CD4-positive, alpha-beta T cell treated with Interferon alpha-2 for 1 hour (primary cell): ENCODE measurements at places on chromosomes 4 and X.

DNA sequence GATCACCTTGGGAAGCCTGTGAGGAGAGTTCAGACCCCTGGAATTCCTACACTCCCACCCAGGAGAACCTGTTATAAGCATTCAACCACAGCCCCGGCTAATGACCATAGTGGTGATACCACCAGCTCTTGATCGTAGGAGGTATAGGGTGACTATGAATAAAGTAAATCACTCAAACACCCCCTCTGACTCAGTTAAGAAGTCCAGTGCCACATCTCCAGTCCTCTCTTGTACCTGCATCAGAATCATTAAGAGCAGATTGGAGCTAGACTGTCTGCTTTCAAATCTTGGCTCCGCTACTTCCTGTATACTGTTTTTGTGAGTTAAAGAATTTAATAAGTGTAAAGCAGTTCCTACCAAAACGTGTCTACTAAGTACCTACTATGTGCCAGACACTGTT is 565.1 kb upstream of the DIPK2B start:
- peak; percentile 46 for DNase-seq

DNA sequence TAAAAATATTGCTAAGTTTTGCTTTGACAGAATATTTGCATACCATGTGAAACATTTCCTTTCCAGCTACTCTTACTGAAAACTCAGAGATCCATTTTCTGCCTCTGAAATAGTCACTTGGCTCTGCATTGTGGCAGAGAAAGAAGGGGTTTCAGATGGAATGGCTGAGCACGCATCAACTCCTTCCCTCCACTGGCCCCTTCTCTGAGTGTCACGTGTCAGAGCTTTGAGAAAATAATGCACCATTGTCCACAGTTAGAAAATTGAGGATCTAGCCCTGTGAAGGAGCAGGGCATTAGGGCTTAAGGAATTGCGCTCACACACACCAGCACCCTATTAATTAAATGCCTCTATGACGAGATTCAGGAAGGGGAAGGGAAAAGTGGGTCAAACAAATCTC is 78.8 kb upstream of the FAT4 start:
- no peak for DNase-seq

DNA sequence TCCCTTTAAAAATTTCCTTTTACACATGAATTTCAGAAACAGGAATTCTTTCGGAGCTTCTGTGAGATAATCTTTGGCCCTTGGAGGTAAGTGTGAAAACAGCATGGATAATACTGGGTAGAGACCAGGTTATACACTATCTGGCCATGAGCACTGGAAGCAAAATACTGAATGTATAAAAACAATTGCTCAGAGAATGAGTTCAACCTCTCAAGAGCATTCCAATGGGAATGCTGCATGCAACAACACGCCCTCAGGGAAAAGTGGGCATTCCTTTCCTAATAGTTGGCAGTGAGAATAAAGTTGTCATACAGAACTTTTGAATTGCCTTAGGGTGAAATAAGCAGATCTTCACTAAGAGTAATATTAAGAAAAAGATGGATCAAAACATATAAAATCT is 574.8 kb upstream of the DIPK2B start:
- no peak for DNase-seq

- no peak for DNase-seq
These were observed 125.3 kb downstream of the COL4A6 start for GRCh38 chrX:108312957-108313356.

DNA sequence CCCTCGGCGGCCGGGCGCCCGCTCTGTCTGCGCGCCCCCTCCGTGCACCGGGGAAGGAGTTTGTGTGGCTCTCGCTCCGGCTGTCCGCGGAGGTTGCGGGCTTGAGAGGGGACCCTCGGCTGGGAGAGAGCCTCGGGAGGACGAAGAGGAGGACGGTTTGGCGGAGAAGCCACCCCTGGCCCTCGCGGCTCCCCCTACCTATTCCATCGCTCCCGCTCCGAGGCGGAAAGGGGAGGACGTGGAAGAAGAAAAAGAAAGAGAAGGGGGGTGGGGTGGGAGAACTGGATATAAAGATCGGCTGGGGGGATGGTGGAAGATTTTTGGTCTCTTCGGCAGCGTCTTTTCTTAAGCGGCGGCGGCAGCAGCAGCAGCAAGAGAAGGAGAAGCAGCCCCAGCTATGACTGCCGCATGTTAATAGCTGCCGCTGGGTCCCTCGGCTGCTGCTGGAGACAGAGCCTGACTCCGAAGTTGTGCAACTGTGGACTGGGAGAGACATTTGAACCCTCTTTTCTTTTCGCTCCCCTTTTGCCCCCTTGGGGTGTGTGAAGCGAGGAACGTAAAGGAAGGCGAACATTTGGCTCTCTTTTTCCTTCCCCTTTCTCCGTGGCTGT is 895 bp downstream of the ADGRL3 start:
- no peak for DNase-seq

DNA sequence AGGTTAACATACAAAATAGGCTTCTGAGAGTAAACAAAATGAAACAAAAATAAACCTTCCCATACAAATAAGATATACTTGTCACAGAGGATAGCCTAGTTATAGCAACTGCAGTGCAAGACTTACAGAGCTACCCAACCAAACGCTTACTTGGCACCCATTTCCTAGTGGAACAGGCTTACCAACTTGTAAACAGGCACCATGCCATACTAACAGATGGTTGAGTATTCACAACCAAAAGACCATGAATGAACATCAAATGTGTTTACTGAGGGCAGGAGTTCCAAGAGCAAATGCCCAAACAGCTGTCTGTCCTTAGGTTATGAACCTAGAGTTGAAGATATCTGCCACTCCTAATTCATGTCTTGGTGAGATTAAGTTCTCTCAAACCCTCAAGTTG is 2629.2 kb downstream of the PCDH7 start:
- DNase-seq, result no peak
